Activated T-cell treated with anti-CD3 and anti-CD28 coated beads, Interleukin-2, amount 50 U/mL, for 72 hours (primary cell): ENCODE measurements at places on chromosomes 4 and X.

- no peak for DNase-seq
Observed at GRCh38 chrX:12878536-12878935, 11.7 kb downstream of the TLR7 start.

DNA sequence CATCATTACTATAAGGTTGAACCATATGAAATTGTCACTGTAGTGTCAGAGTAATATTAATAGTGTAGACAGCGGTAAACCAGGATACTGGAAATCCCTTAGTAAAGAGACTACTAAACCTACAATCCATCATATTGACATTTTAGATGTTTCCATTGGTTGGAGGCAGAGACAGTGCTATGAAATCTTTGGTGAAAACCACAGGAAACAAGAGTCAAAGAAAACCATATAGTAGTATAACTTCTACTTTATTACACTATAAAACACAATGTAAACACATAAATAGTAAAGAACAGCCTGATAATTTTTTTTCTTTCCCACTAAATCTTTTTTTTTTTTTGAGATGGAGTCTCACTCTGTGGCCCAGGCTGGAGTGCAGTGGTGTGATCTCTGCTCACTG is 15.9 kb downstream of the RELL1 start:
- DNase-seq, result no peak

DNA sequence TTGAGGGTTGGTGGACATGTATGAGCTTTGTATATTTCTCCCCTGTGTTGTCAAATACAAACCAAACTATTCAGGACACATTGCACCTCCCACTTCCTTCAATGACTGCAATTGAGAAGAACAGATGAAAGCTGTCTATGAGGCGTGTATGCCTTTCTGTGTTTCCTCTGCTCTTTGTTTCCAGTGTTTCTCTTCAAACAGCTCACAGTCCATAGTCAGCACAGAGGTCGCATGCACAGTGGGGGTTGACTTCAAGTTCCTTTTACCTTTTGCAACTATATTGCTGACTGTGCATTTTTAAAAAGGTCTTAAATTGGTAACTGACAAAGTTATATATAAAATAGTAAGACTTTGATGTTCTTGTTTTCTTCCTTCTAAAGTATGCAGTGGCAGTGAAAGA is 957.8 kb downstream of the C4orf33 start:
- no peak for DNase-seq

- DNase-seq, result no peak
Observed at GRCh38 chr4:74503580-74503979, 58.6 kb downstream of the AREG start.

DNA sequence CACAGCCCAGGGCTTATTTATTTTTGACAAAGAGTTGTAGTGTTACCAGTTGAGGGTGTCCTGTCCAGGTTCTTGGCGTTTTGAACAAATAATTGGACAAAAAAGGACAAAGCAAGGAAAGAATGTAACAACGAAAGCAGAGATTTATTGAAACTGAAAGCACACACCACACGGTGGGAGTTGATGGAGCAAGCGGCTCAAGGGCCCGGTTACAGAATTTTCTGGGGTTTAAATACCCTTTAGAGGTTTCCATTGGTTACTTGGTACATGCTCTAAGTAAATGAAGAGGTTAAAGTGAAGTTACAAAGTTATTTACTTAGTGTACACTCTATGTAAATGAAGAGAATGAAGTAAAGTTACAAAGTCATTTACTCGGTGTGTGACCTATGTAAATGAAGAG is 27.8 kb upstream of the OPHN1 start:
- DNase-seq, result no peak
